Articular chondrocyte of knee joint (primary cell): ENCODE measurements at places on chromosomes 3 and 15. TPM values are rescaled to one million over a fixed set of nuclear protein-coding genes. Genes with fewer than 3 reads are reported as not detected.

The GOLGA8M gene
- 1.0 and 2.9 TPM in 2 replicates for total RNA-seq

The SH2D7 gene
- total RNA-seq, result not detected in 2 replicates

The ZNF609 gene
- 21.4 and 22.3 TPM in 2 replicates for total RNA-seq

The EBLN2 gene
- total RNA-seq, result 6.7 and 6.8 TPM in 2 replicates

The TRH gene
- total RNA-seq, result 0.11 and 0.13 TPM in 2 replicates

The MRPS11 gene
- total RNA-seq, result 23.0 and 26.3 TPM in 2 replicates

The ZNF501 gene
- 6.9 and 9.5 TPM in 2 replicates for total RNA-seq

The FBXL22 gene
- total RNA-seq, result 0.22 TPM in 1 of 2 replicates, not detected in the other

The MEGF11 gene
- not detected in 2 replicates for total RNA-seq

The PRTG gene
- total RNA-seq, result 3.0 and 3.4 TPM in 2 replicates

The GPR156 gene
- total RNA-seq, result 1.2 and 1.5 TPM in 2 replicates

The MKRN3 gene
- not detected in 2 replicates for total RNA-seq

The CDHR4 gene
- total RNA-seq, result 0.13 TPM in 1 of 2 replicates, not detected in the other

The SKOR1 gene
- 0.11 and 0.13 TPM in 2 replicates for total RNA-seq

The TMOD3 gene
- total RNA-seq, result 56.2 and 65.0 TPM in 2 replicates

The FYCO1 gene
- 26.7 and 32.1 TPM in 2 replicates for total RNA-seq

The GOLGA8J gene
- total RNA-seq, result 0.22 and 0.52 TPM in 2 replicates

The AMIGO3 gene
- total RNA-seq, result 0.32 TPM in 1 of 2 replicates, not detected in the other

The FMN1 gene
- total RNA-seq, result 3.4 and 6.3 TPM in 2 replicates

The OR5K2 gene
- total RNA-seq, result not detected in 2 replicates

The NMB gene
- total RNA-seq, result 2.9 and 5.8 TPM in 2 replicates

The NR2E3 gene
- not detected in 2 replicates for total RNA-seq

The GHSR gene
- total RNA-seq, result not detected in 2 replicates

The MYH15 gene
- total RNA-seq, result 0.13 and 0.22 TPM in 2 replicates

The LRTM1 gene
- total RNA-seq, result not detected in 2 replicates

The CKMT1A gene
- total RNA-seq, result not detected in 2 replicates

The SACM1L gene
- total RNA-seq, result 40.9 and 45.1 TPM in 2 replicates

The UBA7 gene
- total RNA-seq, result 49.7 and 53.4 TPM in 2 replicates

The C3orf20 gene
- total RNA-seq, result 0.13 and 0.22 TPM in 2 replicates

The WNT7A gene
- total RNA-seq, result not detected in 2 replicates

The BNC1 gene
- 6.1 and 7.0 TPM in 2 replicates for total RNA-seq

The PHC3 gene
- 51.6 and 64.9 TPM in 2 replicates for total RNA-seq

The KBTBD13 gene
- not detected in 2 replicates for total RNA-seq

The CHRD gene
- total RNA-seq, result 1.7 and 4.7 TPM in 2 replicates

The PLD1 gene
- 54.0 and 56.6 TPM in 2 replicates for total RNA-seq

The FGF12 gene
- not detected in 2 replicates for total RNA-seq

The MESP1 gene
- 0.26 and 0.43 TPM in 2 replicates for total RNA-seq

The PP2D1 gene
- total RNA-seq, result not detected in 2 replicates

The LRRN1 gene
- 1.4 and 4.5 TPM in 2 replicates for total RNA-seq

The INKA1 gene
- total RNA-seq, result 2.5 and 2.8 TPM in 2 replicates

The GOLGA8R gene
- total RNA-seq, result 2.7 and 4.1 TPM in 2 replicates
